Activated CD4-positive, alpha-beta T cell treated with anti-CD3 and anti-CD28 coated beads for 48 hours (primary cell): ENCODE measurements at places on chromosomes 11 and 22.

- peak; percentile 89 for DNase-seq
Observed at GRCh38 chr11:129814244-129815014, 1.2 kb upstream of the TMEM45B start.

DNA sequence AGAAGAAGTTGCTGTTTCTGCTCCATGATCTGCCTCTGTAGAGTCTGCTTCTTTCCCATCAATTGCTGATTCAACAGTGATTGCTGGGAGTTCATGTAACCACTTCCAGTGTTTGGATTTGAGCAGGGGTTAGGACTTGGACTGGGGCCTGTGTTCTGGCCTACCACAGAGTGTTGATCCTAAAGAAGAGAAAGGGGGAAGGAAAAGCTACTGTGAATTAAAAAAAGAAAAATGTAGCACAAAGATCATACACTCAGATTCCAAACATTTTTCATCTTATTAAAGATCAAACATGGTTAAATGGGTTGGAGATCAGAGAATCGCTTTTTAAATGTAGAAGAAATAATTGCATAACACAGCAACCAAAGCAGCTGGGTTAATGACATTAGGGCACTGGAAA, 67.6 kb upstream of the MTMR2 start:
- DNase-seq, result no peak

- DNase-seq, result no peak
Observed at GRCh38 chr11:111714522-111714921, 51.7 kb downstream of the PPP2R1B start.

GRCh38 chr11:662689-663274, 25.7 kb downstream of the DRD4 start:
- peak; percentile 50 for DNase-seq

GRCh38 chr11:68040957-68041591, 2.2 kb downstream of the TCIRG1 start:
- DNase-seq, result no peak

DNA sequence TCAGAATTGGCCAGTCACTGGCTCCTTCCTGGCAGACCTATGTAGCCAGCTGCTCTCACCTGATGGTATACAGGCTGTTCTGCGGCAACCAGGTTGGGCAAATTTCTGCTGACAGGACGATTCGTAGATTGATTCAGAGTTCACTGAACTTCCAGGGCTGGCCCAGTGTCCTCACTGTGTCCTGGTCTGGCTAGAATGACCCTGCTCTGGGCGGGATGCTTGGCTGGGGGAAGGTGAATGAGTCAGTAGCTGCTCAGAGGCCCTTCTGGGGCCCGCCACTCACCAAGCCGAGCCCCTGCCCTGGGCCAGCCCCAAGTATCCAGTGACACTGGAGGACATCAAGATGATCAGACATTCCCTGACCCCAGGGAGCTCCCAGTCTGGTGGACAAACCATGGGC, 62.9 kb upstream of the WNT11 start:
- DNase-seq, result no peak

DNA sequence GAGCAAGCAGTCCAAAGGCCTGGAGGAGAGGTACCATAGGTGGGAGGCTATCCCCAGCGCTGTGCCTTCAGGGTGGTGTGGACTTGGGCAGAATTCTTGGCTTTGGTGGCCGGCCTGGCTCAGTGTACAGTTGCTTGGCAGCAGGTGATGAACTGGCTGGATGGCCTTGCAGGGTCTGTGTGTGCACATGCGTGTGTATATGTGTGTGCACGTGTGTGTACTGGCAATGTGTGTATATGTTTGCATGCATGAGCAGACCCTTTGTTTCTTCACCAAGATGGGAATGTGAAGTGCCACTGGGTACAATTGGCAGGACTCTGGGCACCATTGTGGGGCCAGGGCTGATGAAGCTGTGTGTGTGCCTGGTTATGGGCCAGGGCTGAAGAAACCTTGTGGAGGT, 53.0 kb downstream of the CEP164 start:
- no peak for DNase-seq

- DNase-seq, result peak; percentile 14
Observed at GRCh38 chr11:92941676-92942571, 27.5 kb upstream of the MTNR1B start.

DNA sequence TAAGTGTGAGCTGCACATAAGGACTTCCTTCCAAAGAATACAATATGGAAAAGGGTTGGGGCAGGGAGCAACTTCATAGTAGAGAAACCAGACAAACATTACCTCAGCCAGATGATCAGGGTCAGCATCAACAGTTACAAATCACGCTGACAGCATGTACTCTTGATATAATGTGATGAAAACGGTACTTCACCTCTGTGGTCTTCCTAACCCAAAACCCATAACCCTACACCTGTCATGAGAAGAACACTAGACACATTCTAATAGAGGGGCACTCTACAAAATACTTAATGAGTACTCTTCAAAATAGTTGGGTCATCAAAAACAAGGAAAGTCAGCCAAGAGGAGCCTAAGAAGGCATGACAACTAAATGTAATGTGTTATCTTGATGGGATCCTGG, 43.9 kb downstream of the RRAS2 start:
- DNase-seq, result no peak

- DNase-seq, result no peak
Observed at GRCh38 chr11:78731027-78731426, 156.4 kb upstream of the NARS2 start.

GRCh38 chr11:82675838-82676237, 57.8 kb downstream of the FAM181B start:
- no peak for DNase-seq

GRCh38 chr22:20600137-20600673, 92.8 kb downstream of the MED15 start:
- DNase-seq, result no peak

GRCh38 chr11:110782616-110783015, 70.4 kb upstream of the ARHGAP20 start:
- DNase-seq, result no peak
